ENCODE measurements at places on chromosomes 2 and 18.

DNA sequence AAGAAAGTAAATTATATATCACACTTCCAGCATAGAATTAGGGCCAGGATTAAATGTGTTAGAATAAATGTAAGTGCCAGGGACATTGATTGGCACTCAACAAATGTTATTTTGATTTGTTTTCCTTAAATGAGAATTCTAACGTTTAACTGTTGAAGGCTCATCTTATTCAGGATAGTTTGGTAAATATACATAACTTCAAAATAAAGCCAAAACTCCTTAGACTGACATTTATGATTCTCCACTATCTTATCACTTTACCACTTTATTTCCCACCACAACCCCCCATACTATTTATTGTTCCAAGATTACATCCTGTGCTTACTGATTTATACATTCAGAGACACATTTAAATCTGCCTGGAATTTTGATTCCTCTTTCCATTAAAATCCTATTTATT is 769.5 kb upstream of the CDH2 start:
- DNase-seq = no peak

DNA sequence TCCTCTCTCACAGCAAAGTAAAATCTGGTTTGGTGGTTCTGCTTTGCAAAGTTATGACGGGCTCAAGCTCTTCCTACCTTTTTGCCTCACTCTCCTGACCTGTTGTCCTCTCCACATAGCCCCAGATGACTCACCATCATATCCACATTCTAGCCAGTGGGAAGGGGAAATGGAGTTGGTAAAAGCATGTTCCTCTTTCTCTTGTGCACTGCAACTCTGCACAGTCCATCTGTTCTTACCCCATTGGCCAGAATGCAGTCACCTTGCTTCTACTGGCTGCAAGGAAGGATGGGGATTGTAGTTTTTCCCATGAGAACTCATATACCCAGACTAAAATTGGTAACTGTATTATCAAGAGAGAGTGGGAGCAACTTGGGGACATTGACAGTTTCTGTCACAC is 50.4 kb upstream of the SMIM21 start:
- DNase-seq = no peak

- DNase-seq = no peak
These were observed 69.8 kb downstream of the ARHGEF33 start for GRCh38 chr2:38959466-38959865.

DNA sequence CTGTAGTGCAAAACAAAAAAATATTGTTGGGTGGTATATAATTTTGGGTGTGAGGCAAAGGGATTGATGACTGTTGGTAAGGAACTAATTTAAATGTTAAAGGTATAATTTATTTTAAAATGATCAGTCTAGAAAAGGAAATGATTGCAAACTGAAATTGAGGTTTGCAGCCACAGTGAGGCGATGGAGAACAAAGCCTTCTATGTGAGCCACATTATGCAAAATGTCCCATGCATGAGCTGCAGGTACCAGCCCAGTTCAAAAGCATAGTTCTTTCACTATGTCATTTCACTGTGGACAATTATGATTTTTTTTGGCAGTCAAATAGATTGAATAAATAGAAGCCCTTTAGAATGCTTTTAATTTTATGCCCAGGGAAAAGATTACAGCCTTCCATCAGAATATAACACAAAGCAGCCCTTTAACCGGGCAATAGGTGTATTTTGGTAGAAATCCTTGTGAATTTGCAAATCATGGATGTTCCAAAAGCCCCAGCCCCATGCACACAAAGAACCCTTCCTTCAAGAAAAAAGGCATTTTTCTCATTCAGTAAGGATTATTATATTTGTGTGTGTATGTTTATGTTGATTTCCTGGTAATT is 1.7 kb downstream of the MAP2 start:
- no peak for DNase-seq

- no peak for DNase-seq
These were observed 582.4 kb upstream of the RAB6C start for GRCh38 chr2:129396980-129397599.

Data from stimulated activated CD4-positive, alpha-beta T cell treated with anti-CD3 and anti-CD28 coated beads, TNF-alpha, amount 100 ng/mL, for 1 hour (primary cell).